NCI-H460 (cell line): ENCODE measurements at places on chromosomes 11 and 22. TPM values are rescaled to one million over a fixed set of nuclear protein-coding genes. Genes with fewer than 3 reads are reported as not detected.

The IFITM10 gene
- 0.49 and 1.0 TPM in 2 replicates for total RNA-seq

The MYO7A gene
- 0.06 and 0.10 TPM in 2 replicates for total RNA-seq

The OR2AG2 gene
- total RNA-seq = 0.17 TPM in 1 of 2 replicates, not detected in the other

GRCh38 chr11:129896062-129896461, 684 bp upstream of the NFRKB start:
- no peak for DNase-seq

- DNase-seq = no peak
Measured at GRCh38 chr22:47355776-47356510, 593.5 kb downstream of the TBC1D22A start.

- no peak for DNase-seq
Measured at GRCh38 chr11:5847711-5848110, 6.0 kb upstream of the OR52E6 start.

- no peak for DNase-seq
Measured at GRCh38 chr22:38709306-38709705, 3.6 kb downstream of the GTPBP1 start.

DNA sequence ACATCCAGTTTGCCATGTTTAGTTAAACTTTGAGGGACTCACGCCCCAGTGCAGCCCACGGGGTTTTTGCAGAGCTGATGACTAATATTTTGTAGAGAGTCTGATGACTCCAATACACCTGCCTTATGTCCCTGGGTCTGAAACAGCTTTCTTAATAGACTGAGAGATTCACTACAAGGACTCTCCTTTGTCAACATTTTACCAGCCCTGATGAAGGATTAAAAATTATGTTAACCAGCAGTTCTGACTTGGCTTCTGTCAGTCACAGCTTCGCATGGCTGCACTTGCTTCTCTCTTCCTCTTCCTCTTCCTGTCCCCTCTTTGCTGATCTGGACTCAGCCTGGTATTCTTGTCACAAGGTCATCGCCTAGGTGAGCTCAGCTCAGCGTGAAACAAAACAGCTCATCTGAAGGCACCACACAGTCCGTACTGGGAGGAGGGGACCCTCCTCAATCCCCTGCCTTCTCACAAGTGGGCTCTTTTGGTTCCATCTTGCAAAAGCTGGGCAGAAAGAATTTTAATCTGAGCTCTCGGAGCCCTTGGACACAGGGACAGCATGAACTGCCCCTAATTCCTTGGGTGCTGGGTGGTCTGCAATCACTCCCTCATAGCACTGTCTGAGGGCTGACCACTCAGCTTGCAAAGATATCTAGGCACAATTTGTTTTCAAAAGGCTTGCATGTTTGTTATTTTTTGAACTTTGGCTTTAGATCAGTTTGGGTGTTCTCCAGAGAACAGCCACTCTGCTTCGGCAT, 38.1 kb upstream of the POU2AF1 start:
- DNase-seq = no peak

GRCh38 chr22:29536411-29536810, 17.1 kb downstream of the THOC5 start:
- DNase-seq = no peak

GRCh38 chr22:47569389-47570299, 807.2 kb downstream of the TBC1D22A start:
- no peak for DNase-seq

GRCh38 chr11:111652184-111652583, 49.9 kb downstream of the SIK2 start:
- DNase-seq = no peak

GRCh38 chr11:131745405-131745804, 375.0 kb downstream of the NTM start:
- DNase-seq = no peak

DNA sequence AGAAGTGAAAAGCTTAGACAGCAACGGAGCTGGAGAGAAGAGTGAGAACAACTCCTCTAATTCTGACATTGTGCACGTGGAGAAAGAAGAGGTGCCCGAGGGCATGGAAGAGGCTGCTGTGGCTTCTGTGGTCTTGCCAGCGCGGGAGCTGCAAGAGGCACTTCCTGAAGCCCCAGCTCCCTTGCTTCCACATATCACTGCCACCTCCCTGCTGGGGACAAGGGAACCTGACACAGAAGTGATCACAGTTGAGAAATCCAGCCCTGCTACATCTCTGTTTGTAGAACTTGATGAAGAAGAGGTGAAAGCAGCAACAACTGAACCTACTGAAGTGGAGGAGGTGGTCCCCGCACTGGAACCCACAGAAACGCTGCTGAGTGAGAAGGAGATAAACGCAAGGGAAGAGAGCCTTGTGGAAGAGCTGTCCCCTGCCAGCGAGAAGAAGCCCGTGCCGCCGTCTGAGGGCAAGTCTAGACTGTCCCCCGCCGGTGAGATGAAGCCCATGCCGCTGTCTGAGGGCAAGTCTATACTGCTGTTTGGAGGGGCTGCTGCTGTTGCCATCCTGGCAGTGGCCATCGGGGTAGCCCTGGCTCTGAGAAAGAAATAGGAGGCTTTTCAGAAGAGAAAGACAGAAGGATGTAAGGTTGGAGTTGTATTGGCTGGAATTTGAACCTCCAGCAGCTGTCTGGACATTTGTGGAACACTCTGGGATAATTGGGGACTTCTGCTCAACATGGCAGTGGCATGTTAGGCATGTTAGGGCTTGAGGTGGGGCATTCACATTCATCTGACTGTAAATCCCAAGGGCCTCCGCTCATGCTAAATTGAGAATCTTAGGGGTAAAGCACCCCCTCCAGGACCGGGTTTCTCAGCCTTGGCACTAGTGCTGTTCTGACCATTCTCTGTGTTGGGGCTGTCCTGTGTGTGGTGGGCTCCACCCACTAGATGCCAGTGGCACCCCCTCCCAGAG, 47.1 kb downstream of the BID start:
- DNase-seq = no peak

DNA sequence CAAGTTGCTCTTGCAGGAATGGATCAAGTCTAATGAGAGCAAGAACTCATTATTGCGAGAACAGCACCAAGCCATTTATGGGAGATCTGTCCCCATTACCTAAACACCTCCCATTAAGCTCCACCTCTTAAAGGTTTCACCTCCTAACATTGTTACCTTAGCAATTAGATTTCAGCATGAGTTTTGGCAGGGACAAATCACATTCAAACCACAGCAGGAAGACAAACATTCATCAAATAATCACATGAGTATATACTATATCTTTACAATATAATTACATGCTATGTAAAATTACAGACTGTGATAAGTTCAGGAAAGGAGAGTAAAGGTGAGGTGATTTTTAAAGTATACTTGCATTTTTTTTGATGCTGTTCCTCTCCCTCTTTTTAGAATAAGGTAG, 6.6 kb upstream of the TEAD1 start:
- DNase-seq = no peak

- DNase-seq = no peak
Measured at GRCh38 chr11:94638301-94638901, 71.2 kb downstream of the PIWIL4 start.
